ENCODE measurements at places on chromosomes 2 and 18. TPM values are rescaled to one million over a fixed set of nuclear protein-coding genes. Genes with fewer than 3 reads are reported as not detected.

DNA sequence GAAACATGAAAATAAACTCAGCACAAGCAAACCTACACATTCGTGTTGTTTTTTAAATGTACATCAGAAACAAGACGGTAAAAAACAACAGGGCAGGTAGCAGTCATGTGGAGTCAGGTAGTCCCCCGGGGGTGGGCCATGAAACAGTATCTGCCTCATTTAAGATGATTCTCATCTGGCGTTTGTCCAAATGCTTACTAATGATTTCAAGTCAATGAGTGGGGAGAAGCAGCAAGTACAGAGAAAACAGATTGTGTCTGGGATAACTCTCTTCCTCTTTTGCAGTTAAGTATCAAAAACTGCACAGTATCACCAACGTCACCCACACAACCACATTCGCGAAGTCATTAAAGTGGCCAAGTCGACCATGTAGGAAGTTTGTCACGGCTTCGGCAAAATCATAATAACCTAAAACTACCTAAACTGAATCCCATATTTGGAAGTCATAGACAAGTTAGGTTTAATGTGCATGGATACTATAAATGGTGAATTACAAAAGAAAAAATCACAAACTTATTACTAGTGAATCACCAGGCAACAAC is 1.3 kb downstream of the LAPTM4A start:
- no peaks in the 10 kb centered on the region for H3K27me3 ChIP-seq

The UGT1A10 gene
- not detected for total RNA-seq

The CD226 gene
- 0.39 TPM for total RNA-seq

DNA sequence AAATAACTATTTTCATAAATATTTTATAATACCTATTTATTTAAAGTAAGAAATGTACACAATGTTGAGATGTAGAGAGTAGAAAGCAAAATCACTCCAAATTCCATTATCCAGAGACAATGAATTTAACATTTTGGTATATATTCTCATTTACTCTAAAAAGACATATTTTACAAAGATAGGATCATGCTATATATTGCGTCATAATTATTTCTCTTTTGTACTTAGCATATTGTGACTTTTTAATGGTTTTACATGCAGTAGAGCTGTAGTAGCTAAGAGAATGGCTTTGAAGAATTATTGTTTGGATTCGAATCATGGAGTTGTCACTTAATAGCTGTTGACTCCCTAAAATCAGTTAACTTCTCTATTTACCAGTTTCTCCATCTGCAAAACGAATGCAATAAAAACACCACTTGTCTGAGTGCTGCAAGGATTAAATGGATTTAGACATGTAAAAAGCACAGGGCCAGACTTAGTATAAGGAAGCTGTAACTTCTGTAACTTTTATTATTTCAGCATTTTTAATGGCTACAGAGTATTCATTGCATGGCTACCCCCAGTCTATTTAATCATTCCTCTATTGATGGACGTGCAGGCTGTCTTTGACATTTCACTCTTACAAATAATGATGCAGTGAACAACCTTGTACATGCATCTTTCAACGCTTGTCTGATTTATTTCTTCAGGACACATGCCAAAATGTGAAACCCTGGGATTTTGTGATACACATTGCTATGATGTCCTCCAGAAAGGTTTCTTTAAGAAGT is 33.2 kb downstream of the KCNS3 start:
- no peak overlapping the region for H3K27ac ChIP-seq
- no peaks in the 10 kb centered on the region for H3K27me3 ChIP-seq
- no peaks in the 10 kb centered on the region for H3K4me1 ChIP-seq
- H3K4me3 ChIP-seq, result no peak overlapping the region
- DNase-seq, result no peak

DNA sequence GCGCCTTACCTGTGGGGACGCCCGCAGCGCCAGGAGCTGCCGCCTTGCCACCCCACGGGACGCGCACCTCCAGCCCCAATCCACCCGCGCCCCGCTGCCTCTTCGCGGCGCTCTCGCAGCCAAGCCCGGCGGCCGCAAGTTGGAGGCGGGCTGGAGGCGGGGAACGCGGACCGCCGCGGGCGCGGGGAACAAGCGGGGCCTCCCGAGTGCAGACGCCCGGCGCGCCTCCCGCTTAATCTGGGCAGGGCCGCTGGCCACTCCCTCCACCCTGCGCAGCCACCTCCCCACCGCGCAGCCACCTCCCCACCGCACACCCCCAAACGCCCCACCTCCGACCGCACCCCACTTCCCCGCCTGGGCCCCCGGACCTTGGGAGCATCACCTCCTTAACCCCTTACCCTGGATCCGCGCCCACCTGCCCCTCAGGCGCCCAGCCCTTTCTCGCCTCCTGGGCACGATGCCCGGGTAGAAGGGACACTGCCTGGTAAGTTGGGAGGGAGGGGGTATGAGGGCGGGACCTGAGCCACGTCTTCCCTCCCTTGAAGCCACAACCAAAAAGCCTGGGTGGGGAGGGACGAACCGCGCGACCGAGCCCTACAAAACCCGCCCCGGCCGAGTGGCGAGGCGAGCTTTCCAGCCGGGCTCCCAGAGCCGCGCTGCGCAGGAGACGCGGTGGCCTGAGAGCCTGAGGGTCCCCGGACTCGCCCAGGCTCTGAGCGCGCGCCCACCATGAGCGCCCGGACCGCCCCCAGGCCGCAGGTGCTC is at the start of the genes COL4A3 and COL4A4:
Gene COL4A3, plus strand, starts transcription at position 627 of the 765 bp plus-strand sequence. Its CDS starts 103 bp downstream, at position 730.
Gene COL4A4, minus strand, starts transcription at position 208 of the 765 bp plus-strand sequence. CDS start 16,722 bp downstream, outside the sequence.
- DNase-seq, result no peak
- H3K36me3 ChIP-seq, result no peaks in the 10 kb centered on the region
- H3K27ac ChIP-seq, result no peak within 1 kb of the TSS
- H3K4me3 ChIP-seq, result no peak within 1 kb of the TSS
- H3K4me1 ChIP-seq, result no peaks in the 10 kb centered on the region

GRCh38 chr2:144364944-144365738 is 154.8 kb downstream of the ZEB2 start:
- H3K4me3 ChIP-seq, result no peak overlapping the region
- H3K36me3 ChIP-seq, result no peaks in the 10 kb centered on the region
- H3K27ac ChIP-seq, result peak overlapping the region; percentile 89
- H3K27me3 ChIP-seq, result no peaks in the 10 kb centered on the region
- DNase-seq, result peak; percentile 67
- peaks cover 28% of the 10 kb centered on the region for H3K4me1 ChIP-seq

GRCh38 chr18:23135550-23136325 is 453 bp downstream of the CABLES1 start:
- H3K4me3 ChIP-seq, result peak overlapping the region; percentile 91
- peaks cover 4% of the 10 kb centered on the region for H3K36me3 ChIP-seq
- peak overlapping the region; percentile 57 for H3K27ac ChIP-seq
- H3K27me3 ChIP-seq, result no peaks in the 10 kb centered on the region
- DNase-seq, result peak; percentile 53
